ENCODE measurements at places on chromosomes 4 and X.

- DNase-seq = no peak
Measured at GRCh38 chrX:112113460-112113859, 30.9 kb upstream of the TRPC5 start.

DNA sequence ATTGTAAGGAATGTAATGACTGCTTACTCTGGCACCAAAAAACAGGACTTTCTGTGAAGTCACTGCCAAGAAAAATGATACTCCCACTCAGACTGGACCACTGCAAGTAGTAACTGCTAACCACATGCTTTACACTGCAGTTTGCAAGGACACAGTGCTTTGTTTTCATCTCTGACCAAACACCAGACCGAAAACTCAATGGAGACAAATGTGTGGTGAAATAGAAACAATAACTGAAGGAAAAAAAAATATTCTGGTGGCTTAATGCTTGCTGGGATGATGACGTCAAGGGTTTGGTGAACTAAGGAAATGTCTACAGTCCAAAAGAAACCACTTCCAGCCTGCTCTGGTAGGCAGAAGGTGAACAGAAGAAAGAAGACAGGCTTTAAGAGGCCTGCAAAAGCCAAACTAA, 13.2 kb downstream of the GPC4 start:
- no peak for DNase-seq

DNA sequence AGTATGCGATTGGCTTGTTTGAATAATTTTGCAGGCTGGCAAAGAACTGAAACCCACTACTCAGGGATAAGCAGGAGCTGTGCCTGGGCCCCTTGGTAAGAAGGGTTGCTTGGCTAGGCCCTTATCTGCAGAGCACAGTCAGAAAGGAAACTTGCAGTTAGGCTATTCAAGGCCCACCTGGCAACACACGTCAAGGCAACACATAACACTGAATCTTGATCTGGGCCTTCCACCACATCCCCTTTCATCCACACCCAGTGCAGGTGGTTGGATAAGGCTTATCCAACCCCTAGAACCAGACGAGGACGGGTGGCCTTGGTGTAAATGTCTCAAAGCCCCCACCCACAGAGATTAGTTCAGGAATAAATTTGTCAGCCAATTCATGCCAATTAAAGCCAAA, 72.8 kb upstream of the NEIL3 start:
- no peak for DNase-seq

DNA sequence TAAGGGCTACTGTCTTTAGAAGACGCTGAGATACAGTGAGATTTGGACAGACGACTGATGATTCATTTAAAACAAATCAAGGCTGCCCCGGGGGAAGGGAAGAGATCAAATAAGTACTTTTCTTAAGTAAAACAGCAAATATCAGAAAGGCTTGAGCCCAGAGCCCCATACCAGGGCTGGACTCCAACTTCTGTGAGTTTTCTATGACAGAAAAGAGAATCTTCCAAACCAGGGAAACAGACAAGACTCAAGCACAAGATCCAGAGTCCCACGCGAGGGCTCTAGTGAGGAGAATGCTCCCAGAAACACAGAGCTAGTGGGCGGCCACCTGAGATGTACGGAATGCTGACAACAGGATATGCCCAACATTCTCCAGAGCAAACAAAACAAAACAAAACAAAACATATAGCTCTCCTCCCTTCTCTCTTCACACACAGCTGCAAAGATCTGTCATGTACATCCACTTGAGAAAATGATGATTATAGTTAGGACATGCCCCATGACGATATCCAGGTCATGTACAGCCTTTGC, 13.1 kb downstream of the ACSL1 start:
- no peak for DNase-seq

DNA sequence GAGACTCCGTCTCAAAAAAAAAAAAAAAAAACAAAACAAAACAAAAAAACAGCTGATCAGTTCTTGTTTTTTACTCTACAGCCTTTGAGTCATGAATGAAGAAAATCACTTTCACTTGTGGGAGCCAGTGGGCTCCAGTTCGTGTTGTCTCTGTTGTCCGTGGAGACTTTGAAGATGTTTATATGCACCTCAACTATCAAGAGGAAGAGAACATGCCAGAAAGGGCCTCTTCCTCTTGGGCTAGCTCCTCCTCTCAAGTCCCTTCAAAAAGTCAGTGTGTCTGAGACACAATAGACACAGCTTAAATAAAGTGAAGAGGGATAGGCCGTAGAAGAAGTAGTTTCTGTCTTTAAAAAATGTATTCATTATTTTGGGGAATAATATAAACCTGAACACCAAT, 182.7 kb downstream of the KDR start:
- DNase-seq = no peak

- DNase-seq = no peak
Measured at GRCh38 chr4:24521544-24521943, 62.8 kb downstream of the DHX15 start.

DNA sequence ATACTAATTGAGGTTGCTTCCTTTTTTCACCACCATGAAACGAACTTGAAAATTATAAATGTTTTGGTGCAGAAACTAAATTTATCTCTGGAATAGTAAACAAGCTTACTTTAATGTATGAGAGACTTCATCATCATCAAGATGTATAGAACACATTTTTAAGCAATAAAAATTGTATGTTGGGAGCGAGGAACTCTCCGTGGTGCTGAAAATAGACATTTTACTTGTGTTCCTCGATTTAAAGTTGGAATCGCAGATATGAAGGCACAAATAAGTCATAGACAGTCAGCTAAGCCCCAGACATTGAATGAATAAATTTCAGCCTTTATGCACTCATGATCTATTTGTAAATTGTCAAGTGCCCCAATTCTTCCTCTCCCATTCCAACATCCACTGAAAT, 310.7 kb downstream of the STK32B start:
- DNase-seq = no peak

- DNase-seq = no peak
Measured at GRCh38 chr4:17309567-17310268, 202.2 kb downstream of the QDPR start.

- no peak for DNase-seq
Measured at GRCh38 chrX:41095908-41096307, 10.7 kb downstream of the USP9X start.

- no peak for DNase-seq
Measured at GRCh38 chrX:118631586-118631985, 95.8 kb upstream of the IL13RA1 start.

DNA sequence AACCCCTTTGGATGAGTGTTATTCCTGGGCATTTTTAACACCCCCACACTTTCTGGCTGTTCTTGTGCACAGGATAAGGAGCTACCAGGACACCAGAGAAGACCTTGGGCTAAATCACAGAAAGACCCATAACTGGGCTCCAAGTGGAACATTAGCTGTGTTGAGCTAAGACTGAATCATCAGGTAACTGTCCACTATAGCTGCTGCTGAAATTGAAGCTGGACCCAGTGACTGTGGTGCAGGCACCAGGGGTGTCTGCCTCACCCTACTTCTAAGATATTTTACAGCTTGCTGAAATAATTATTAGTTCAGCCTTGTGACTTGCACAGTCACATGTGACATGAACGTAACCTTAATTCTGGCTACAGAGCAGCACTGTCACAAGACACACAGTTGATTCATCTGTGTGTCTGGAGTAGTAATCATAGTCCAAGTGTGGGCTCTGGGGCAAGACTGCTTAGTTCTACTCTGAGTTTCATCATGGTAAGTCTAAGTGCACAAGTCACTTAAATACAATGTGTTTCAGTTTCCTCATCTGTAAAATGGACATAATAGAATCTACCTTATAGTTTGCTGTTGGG, 127.4 kb downstream of the SLC39A8 start:
- no peak for DNase-seq

DNA sequence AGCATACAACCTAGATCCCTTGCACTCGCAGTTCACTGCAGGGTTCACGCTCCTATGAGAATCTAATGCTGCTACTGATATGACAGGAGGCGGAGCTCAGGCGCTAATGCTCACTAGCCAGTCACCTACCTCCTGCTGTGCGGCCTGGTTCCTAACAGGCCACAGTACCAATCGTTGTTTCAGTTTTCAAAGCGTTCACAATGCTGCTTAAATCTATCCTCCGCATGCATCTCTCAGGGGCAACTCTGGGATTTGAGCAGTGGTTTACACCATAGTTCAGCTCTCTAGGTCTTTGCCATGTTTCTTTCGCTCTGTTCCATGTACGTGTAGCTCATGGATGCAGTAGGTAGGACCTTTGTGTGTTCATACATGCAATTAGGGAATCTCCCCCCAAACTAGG, 47.2 kb downstream of the CLOCK start:
- DNase-seq = no peak

DNA sequence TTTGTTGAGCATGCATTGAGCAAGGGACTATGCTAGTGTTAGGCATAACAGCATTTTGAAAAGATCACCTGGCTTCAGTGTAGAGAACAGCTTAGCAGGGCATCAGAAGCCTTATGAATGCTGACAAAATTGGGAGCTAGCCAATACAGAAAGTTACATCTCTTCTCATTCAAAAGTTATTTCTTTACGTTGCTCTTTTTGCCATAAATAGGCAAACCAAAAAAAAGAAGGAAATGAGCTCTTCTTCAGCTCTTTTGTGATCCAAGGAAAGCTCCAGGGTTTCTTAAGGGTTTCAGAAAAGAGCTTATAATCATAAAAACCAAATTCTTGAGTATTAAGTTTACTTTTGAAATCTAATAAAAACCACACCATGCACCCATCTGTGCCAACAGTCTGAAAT, 35.2 kb upstream of the LNX1 start:
- DNase-seq = no peak

DNA sequence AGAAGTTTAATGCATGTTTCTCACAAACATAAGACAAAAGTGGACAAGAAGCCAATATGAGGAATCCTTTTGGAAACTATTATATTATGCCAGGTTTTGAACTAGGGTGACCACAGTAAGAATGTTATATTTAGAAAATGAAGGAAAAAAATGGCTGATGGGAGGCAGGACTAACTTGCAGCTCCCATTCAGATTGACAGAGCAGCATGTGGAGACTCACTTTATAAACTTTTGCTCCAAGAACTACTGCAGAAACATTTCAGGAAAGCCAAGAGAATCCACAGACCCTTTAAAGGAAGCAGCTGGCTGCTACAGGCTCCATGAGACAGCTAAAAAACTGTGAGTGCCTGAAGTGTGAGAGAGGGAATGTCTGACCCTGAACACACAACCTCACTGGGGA, 738.6 kb upstream of the GRIA3 start:
- no peak for DNase-seq

GRCh38 chr4:151729731-151730559, 30.9 kb downstream of the GATB start:
- DNase-seq = no peak

DNA sequence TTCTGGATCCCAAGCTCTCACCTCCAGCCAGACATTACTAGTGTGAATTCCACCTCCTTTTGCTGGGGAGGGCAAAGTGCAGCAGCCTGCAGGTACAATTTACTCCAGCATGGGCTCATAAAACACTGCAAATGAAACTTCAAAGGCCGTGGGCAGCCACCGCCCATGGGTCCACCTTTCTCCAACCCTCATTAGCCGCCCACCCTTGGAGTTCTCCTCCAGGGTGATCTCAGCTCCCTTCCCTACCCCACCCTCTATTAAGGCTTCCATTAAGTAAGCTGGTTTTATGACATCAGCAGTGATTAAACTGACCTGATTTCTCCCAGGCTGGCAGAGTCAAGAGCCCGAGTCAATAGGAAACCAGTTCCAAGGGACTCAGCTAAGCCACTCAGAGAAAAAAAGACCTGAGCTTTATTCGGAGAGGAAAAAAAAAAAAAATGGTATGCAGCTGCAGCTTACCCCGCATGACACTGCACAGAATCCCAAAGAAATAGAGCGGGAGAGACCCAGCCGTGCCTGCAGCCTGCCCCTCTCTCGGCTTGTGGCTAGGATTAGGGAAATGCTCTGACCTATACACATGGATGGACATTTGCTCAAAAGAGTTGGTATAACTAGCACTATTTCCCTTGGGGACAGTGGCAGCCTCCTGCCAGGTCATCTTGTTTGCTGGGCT, 319.6 kb downstream of the PTTG2 start:
- no peak for DNase-seq

DNA sequence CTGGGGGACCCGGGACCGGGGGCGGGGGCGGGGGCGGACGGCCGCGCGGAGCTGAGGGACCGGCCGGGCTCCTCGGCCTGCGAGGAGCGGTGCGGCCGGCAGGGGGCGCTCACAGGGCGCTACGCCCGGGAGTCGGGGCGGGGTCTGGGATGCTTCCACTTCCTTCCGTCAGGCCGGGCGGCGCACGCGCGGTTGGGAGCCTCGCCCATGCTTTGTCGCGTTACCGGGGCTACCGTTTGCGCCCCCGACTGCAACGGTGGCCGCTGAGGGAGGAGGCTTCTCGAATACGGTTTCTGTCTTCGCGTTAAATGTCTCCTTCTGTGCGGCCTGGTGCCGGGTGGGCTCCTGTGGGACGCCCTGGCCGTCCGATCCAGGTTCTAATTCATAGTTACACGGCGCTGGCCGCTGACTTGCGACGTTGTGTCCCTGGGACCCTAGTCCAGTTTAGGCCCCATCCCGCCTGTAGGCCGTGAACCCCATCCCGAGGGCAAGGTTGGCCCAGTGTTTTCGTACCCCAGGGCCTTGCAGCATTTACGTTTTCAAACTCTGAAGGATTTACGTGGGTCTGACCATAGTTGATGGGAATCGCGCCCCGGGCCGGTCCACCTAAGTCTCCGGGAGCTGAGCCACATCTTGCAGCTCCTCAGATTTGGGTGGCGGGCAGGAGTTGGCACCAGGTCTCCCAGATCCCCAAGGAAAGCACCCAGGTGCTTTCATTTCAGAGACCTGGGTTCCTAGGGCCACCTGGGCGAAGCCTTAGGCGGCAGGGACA, 549 bp downstream of the MSL3 start:
- peak; percentile 91 for DNase-seq

DNA sequence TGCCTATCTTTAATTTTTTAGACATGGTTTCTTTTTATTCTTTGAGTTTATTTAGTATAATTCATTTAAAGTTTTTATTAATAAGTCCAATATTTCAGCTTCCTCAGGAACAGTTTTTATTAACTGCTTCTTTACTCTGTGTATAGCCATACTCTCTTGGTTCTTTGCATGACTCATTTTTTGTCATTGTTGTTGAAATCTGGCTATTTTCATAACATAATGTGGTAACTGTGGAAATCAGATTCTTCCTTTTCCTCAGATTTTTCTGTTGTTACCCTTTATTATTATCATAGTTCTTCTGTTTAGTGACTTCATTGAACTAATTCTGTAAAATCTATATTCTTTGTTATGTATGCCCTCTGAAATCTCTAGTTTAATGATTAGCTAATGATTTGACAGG, 124.9 kb upstream of the CYSLTR1 start:
- DNase-seq = no peak

GRCh38 chr4:141464366-141464765, 172.0 kb upstream of the IL15 start:
- no peak for DNase-seq

GRCh38 chrX:37942170-37942569, 64.2 kb upstream of the SYTL5 start:
- DNase-seq = no peak

DNA sequence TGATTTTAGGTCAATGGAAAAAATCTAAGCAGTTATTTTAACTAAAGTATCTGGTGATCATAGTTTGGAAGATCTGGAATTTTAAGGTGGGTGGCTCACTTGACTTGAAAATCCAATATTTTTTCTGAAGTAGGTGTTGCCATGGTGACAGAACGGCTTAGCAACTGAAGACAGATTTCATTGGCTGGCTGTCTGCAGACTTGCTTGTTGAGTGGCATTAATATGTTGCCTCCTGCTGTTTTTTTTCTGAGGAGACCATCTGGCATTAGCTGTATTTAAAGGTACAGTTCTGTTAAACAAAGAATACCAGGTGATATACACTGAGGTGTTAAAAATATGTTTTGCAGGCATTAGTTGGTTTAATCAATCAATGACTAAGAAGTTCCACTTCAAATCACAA, 19.8 kb downstream of the CPE start:
- no peak for DNase-seq

GRCh38 chrX:153547195-153547594, 29.8 kb downstream of the ATP2B3 start:
- no peak for DNase-seq

All from activated CD8-positive, alpha-beta memory T cell treated with anti-CD3 and anti-CD28 coated beads for 24 hours (primary cell).